ENCODE measurements at places on chromosomes 7 and 10.

- H3K36me3 ChIP-seq = no peaks in the 10 kb centered on the region
- no peak overlapping the region for H3K27ac ChIP-seq
- DNase-seq = no peak
- peaks cover 21% of the 10 kb centered on the region for H3K27me3 ChIP-seq
Observed at GRCh38 chr7:51263631-51264484, 52.8 kb downstream of the COBL start.

DNA sequence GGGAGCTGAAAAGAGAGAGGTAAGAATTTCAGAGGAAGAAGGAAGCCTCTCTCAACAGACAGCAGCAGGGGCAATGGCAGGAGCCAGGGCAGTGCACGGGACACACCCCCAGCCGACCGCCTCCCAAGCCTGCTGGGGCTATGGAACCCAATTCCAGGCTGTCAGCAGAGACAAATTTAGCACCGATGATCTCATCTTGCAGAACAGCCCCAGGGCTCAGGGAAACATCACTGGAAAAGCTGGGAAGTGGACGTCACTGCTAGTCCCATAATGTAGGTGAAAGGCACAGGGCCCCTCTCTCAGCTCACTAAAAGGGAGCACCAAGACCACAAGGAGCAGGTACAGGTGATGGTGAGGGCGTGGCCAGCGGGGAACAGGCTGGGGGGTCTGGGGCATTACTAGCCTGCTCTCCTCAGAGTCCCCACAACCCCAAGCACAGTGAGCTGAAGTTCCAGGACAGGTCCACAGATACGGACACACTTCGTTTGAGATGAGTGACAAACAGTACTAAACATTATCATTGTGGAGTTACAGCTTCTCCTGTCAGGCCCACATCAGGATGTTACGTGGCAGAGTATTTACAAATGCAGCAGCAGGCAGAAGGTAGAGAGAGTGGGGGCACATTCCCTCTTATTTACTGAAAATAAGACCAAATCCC lies 103.7 kb downstream of the PLXNA4 start:
- H3K27ac ChIP-seq = no peak overlapping the region
- no peak for DNase-seq
- H3K27me3 ChIP-seq = peaks cover 45% of the 10 kb centered on the region
- peaks cover 16% of the 10 kb centered on the region for H3K4me1 ChIP-seq

DNA sequence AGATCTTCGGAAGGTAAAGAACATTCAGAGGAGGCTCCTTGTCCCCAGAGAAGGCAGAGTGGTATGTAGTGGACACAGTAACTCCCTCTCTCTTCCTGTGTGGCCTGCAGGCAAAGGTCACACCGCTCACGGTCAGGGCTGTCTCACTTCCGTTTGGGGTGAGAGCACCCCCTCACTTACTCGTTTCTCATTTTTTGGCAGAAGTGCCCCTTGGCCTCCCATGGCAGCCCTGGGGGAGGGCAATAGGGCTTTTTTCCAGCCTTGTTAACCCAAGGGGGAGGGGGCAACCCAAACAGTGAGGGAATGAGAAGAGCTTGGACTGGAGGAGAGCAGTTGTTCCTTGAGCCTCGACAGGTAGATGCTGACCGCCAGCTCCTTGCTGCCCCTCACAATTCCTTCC lies 31.8 kb upstream of the SRGN start:
- no peaks in the 10 kb centered on the region for H3K27me3 ChIP-seq
- peaks cover 2% of the 10 kb centered on the region for H3K36me3 ChIP-seq
- DNase-seq = no peak
- peaks cover 51% of the 10 kb centered on the region for H3K4me1 ChIP-seq

GRCh38 chr7:45088821-45089340 lies at the start of gene NACAD:
NACAD (minus strand) TSS chr7:45088969; CDS start chr7:45088894, 75 bp downstream.
- no peaks in the 10 kb centered on the region for H3K4me1 ChIP-seq
- peak within 1 kb of the TSS; percentile 79 for H3K27ac ChIP-seq
- DNase-seq = no peak
- peaks cover 2% of the 10 kb centered on the region for H3K36me3 ChIP-seq
- peaks cover 10% of the 10 kb centered on the region for H3K27me3 ChIP-seq

GRCh38 chr7:43906331-43907010 lies at the start of gene URGCP:
URGCP (minus strand) TSS chr7:43906596; CDS start chr7:43906575, 21 bp downstream.
- H3K4me1 ChIP-seq = peaks cover 30% of the 10 kb centered on the region
- peak within 1 kb of the TSS; percentile 90 for H3K4me3 ChIP-seq
- DNase-seq = peak; percentile 36
- no peaks in the 10 kb centered on the region for H3K27me3 ChIP-seq
- peaks cover 6% of the 10 kb centered on the region for H3K36me3 ChIP-seq

GRCh38 chr7:98211221-98211675 lies at the start of gene BHLHA15:
BHLHA15 (plus strand) TSS chr7:98211439; CDS start chr7:98212310, 871 bp downstream.
- peak within 1 kb of the TSS; percentile 52 for H3K4me3 ChIP-seq
- no peak for DNase-seq
- no peak within 1 kb of the TSS for H3K27ac ChIP-seq
- H3K36me3 ChIP-seq = peaks cover 10% of the 10 kb centered on the region
- no peaks in the 10 kb centered on the region for H3K27me3 ChIP-seq

DNA sequence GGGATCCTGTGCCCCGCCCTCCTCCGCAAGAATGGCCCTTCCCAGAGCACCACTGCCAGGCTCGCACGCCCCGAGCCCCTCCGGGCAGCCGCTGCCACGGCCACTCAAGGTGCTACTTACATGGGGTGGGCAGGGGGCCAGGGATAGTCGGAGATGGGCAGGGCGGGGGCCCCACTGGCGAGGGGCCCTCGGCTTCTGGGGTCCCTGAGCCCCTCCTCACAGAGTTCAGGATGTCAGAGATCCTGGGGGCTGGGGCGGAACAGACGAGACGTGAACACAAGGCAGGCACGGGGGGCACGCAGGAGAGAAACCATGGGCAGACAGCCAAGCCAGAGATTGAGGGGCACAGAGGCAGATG lies 25.6 kb downstream of the YKT6 start:
- H3K27me3 ChIP-seq = peaks cover 28% of the 10 kb centered on the region
- no peak overlapping the region for H3K4me3 ChIP-seq
- H3K27ac ChIP-seq = no peak overlapping the region

DNA sequence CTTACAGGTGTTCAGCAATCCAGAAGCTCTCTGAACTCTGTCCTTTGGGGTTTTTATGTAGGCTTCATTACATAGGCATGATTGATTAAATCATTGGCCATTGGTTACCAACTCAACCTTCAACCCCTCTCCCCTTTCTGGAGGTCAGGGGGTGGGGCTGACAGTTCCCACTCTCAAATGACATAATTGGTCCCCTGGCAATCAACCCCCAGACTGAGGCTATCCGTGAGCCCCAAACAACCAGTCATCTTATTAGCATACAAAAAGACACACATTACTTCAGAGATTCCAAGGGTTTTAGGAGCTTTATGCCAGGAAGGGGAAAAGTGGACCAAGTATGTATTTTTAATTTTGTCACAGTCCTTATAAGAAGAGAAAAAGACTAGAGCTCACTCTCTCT lies 92.1 kb downstream of the ZNF467 start:
- H3K36me3 ChIP-seq = peaks cover 2% of the 10 kb centered on the region
- no peak for DNase-seq
- H3K4me1 ChIP-seq = no peaks in the 10 kb centered on the region
- no peak overlapping the region for H3K4me3 ChIP-seq

- H3K27me3 ChIP-seq = no peaks in the 10 kb centered on the region
- DNase-seq = no peak
- H3K36me3 ChIP-seq = no peaks in the 10 kb centered on the region
- no peaks in the 10 kb centered on the region for H3K4me1 ChIP-seq
- H3K27ac ChIP-seq = no peak overlapping the region
- H3K4me3 ChIP-seq = no peak overlapping the region
Observed at GRCh38 chr10:19663344-19663743, 152.9 kb upstream of the PLXDC2 start.

- H3K27ac ChIP-seq = no peak overlapping the region
- H3K27me3 ChIP-seq = peaks cover 56% of the 10 kb centered on the region
- H3K4me3 ChIP-seq = no peak overlapping the region
- no peaks in the 10 kb centered on the region for H3K4me1 ChIP-seq
Observed at GRCh38 chr10:44267007-44267406, 117.9 kb downstream of the CXCL12 start.

DNA sequence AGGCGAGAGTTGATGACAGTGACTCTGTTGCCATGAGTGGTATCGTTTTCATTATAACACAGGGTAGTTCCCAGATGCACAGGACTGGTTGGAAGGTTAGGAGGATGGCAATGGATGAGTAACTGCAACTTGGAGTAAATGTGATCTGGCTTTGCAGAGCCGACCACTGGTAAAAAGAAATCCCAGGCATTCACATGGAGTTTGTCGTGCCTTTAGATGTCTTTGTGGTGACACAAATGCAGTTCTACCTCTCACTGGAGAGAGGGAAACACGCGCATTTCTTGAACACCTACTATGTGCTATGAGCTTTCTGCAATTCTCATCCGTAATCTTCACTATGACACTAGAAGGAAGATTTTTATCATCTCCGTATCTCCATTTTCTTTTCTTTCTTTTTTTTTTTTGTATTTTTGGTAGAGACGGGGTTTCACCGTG lies 1.7 kb upstream of the MNX1 start:
- peaks cover 86% of the 10 kb centered on the region for H3K27me3 ChIP-seq
- no peak overlapping the region for H3K4me3 ChIP-seq
- peaks cover 14% of the 10 kb centered on the region for H3K4me1 ChIP-seq
- peaks cover 6% of the 10 kb centered on the region for H3K36me3 ChIP-seq
- no peak overlapping the region for H3K27ac ChIP-seq

GRCh38 chr10:61406242-61406641 lies 46.9 kb downstream of the TMEM26 start:
- H3K4me1 ChIP-seq = no peaks in the 10 kb centered on the region
- H3K36me3 ChIP-seq = no peaks in the 10 kb centered on the region
- H3K27me3 ChIP-seq = peaks cover 10% of the 10 kb centered on the region
- no peak overlapping the region for H3K27ac ChIP-seq
